ENCODE measurements at places on chromosomes 7 and 10. TPM values are rescaled to one million over a fixed set of nuclear protein-coding genes. Genes with fewer than 3 reads are reported as not detected.

DNA sequence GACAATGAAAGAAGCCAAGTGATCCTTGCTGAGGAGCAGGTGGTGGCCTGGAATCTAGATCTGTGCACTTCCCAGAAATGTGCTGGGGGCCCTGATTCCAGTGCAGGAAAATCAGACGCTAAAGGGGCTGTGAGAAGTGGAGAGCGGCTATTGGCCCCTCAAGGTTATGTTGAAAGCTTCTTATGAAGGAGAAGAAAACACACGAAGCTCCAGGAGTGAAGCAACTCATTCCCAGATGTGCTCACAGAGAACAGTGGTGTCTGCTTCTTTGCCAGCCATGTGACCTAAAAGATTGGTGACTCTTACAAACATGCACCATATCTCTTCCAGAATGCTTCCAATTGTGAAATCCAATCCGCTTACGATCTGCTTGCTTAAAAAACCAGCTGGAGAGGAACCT lies 679.3 kb upstream of the IGFBP3 start:
- DNase-seq: no peak

- no peak for DNase-seq
These were observed 45.5 kb upstream of the PIK3CG start for GRCh38 chr7:106819546-106819945.

DNA sequence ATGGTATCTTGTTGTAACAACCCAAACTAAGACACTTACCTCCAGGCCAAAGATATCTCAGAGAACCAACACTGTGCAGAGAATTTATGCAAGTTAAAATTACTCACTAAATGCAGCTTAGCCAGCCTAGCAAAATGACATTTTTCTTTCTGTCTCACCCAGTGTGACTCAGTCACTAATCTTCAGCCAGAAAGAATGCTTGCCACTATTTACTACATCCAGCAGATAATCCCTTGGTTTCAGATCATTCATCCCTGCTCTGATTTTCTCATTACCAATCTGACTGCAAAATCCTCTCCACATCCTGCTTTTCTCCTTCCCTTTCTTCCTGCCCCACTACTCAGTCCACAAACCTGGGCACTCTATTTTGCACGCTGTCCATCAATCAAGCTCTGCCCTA lies 93.5 kb upstream of the NEBL start:
- DNase-seq: no peak

DNA sequence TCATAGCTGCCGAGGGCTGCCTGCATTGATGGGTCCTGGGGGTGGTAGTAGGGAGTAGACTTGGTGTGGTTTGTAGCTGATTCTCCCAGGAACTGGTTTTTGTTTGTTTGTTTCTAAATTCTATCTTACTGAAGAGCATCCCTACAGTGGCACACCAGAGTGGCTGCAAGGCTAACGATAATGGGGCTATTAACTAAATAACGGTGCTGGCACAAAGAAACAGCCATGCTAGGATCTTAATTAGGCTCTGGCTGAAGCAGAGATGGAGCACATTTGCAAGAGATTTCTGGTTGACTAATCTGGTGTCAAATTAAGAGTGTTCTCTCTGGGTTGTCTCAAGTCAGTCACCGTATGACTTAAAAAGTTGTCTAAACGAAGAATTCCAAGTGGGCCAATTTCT lies 590.0 kb downstream of the NRG3 start:
- DNase-seq: no peak

Gene ZNF777
- 12.7 TPM for polyA plus RNA-seq

All from left kidney (tissue), 8 donors.